ENCODE measurements at places on chromosomes 3 and 15.
A peak's percentile ranks its signal among the peaks of the same experiment; 100 is the strongest.

- no peak for DNase-seq
These were observed 37.7 kb downstream of the SLC6A6 start for GRCh38 chr3:14440168-14440518.

DNA sequence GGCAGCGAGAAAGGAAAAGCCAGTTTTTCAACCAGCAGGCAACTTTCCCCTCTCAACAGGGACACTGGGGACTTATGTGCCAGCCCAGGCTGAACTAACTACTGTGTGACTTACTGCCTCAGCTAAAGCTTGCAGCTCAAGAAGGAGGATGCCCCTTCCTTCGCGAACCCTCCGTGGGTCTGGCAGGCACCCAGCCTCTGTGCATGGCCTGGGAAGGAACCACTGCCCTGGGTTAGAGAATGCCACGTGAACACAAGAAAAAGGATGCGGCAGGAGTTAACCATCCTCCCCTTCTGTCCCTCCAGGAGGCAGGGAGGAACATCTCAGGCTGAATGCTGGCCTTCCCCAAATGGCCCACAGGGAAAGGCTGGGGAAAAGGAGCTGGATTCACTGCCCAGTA is 29.0 kb downstream of the CHDH start:
- no peak for DNase-seq

DNA sequence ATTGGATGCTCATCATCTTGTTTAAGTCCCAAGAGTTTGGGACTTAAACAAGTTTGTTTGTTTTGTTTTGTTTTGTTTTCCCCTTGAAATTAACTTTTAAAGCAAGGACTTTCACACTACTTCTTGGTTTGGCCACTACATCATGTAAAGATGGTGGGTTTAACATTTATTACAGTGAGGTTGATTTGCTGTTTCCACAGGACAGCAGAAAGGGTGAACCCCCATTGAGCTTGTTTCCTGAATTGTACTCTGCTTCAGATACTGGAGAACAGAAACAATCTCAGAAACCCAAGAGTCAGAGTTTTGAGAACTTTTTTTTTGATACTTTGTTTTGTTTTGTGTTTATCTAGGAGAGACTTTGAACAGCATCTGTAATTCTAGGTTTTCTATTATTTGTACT is 6.7 kb downstream of the POU1F1 start:
- DNase-seq, result no peak

DNA sequence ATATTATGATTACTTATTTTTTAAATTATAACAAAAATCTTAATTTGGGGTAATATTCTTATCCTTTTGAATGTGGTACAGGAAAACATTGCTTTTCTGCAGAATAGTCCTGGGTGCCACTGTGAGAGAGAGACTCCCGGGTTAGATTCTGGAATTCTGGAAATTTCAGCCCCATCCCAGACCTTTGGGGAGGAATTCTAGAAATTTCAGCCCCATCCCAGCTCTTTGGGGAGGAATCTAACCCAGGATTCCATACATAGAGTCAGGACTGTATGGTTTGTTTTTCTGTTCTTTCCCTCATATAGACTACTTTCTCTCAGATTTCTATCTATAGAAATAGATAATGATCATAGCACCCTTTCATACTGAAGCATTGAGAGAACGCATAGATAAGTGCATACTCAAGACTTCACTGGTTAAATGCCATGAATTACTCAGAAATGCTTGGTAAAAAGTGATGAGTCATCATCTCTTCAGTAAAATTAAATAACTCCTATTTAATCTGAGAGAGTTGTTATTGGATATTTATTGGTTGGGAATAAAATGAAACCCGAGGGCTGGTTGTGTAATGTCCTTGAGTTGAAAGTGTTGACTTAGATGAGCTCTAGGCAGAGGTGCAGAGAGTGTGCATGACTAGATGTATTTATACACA is 8.3 kb downstream of the EIF2AK4 start:
- no peak for DNase-seq

DNA sequence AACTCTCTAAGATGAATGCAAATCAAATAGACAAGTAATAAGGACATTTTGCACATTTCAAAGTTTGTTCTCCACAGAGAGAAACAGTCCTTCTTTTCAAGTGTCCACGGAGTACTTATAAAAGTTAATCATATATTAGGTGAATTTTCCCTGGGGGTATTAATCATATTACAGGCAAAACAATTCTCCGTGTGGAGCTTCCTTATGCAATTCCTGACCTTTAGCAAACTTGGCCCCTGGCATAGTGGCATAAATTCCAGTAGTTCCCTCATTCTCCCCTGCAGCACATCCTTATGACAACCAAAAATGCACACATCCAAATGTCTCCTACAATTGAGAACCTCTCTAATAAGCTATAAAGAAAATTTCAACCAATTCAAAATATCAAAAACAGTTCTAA is 34.4 kb downstream of the FSIP1 start:
- DNase-seq, result no peak

- no peak for DNase-seq
These were observed 707.8 kb upstream of the LMCD1 start for GRCh38 chr3:7793786-7794185.

- no peak for DNase-seq
These were observed 289.6 kb upstream of the LYSMD4 start for GRCh38 chr15:100022806-100023205.

DNA sequence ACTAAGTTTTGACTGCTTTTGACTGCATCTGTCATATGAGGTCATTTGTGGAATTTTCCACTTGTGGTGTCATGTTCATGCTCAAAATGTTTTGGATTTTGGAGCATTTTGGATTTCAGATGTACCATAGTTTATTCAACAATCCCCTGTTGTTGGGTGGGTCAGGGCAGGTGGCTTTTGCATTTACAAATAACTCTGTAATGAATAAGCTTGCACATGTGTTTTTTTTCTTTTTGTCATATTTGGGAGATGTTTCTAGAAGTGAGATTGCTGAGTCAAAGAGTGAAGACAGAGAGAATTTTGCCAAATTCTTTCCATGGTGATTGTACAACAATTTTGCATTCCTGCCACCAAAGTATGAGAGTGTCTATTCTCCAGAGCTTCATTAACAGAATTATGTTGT is 62.4 kb upstream of the ADPGK start:
- DNase-seq, result no peak

DNA sequence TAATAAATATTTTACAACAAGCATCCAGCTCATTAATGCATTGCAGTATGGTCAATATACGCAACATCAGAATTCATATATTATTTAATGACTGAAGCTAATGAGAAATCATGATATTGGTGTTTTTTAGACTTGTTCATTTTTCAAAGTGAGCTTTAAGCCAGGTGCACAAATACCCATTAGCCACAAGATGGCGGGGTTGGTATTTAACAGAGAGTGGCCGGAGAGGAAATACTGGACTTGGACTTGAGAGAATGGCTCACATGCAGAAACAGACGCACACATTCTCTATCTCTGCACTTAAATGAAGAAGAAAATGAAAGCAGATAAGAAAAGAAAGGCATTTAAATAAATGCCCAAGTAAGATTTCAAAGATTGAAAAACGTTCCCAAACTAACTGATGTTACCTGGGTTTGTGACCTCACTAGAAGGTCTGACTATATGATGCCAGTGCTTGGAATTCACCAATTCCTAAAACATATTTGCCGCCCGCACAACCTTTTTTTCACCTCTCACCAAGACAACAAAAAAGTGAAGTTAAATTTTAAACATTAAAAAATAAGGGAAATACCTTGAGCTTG is 21.2 kb upstream of the CRBN start:
- peak; percentile 44 for DNase-seq

DNA sequence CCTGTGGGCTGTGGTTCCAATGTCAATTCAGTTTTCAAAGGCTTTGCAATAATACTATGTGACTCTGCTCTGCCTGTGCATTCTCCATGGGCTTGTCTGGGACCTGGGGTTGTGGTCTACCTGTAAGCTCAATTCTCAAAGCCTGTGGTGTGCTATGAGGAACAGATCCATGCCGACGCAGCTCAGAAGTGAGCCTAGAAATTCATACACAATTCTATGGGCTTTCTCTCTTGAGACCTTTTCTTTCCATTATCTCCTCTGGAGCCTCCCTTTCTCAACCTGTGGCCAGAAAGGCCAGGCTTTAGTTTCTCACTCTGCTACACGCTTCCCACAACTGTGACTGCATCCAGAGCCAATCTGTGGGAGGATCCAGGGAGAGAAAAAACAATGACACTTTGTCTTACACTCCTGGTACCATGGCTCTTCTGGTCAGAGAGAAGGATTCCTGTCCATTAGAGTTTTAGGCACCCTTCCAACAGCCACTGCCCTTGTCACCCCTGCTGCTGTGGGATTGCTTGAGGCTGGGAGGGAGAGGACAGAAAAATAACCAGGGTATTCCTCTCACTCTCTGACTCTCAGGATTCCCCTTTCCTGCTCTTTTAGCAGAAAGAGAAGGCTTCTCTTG is 34.1 kb upstream of the KLF13 start:
- no peak for DNase-seq

DNA sequence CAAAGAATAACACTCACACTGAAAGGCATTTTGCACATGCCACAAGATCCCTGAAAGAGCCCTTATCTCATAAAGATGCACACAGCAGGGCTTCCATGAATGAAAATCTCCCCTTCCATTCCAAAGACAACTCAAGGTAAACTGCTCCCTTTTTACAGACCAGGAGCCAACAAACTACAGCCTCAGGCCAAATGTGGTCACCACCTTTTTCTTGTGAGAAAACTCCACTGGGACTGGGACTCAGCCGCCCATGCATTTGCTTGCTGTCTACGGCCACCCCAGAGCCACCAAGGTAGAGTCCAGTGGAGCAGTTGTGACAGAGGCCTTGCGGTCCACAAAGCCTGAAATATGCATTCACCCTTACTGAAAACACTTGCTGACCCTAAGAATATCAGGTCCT is 334.8 kb downstream of the OCA2 start:
- no peak for DNase-seq

GRCh38 chr3:56424336-56424735 is 43.9 kb downstream of the ERC2 start:
- no peak for DNase-seq

- DNase-seq, result no peak
These were observed 184.5 kb downstream of the USP13 start for GRCh38 chr3:179837374-179837773.

DNA sequence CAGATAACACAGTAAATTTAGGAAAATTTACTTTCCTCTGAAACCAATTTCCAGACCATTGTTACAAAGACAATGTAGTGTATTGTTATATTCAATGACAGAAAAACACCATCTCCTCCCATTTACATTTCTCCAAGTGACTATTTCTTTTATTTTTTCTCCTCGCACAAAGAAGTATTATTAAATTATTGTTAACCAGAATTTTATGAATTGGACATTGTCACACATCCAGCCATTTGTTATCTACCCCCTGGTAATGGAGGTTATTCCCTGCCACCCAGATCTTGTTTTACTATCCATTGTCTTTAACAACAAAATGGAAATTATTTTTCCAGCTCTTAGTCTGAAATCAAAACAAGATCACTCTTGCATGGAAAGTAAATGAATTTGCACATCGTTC is 511.3 kb downstream of the FGF12 start:
- DNase-seq, result no peak

DNA sequence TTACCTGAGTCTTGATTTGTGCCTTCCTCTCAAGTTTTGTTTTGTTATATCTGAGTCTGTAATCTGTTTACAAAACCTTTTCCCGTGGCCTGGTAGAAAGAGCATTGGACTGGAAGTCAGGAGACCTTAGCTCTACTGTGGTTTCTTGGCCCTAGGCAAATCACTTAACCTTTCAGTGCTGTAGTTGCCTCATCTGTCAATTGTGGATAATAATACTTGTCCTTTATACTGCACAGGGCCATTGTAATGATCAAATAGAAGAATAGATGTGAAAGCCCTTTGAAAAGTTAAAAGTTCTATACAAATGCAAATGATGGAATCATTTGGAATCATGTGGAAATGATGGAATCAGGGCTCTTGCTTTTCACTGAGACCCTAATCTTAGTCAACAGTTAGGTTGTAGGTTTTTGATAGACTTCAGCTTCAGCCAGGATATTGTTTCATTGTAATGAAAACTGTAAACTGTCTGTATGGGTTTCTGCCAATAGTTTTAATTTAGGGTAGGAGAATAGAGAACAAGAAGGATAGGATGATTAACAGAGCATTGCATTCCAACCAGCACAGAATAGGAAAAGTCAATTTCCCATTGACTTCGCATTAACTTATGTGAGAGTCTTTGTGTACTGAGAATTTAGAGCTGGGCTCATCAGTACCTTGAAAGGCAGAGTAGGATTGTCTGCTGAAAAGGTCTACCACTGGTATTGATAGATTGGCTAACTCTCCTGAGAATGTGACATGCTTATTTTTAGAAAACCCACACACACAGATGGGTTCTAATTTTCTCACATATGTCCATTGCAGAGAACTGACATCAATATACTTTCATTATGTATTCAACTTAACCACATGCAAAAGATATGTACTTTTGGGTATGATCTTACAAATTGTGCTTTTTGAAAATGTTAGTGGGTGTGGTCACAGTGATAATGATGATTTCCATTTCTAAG is 21.8 kb downstream of the MAP2K5 start:
- DNase-seq, result no peak

- DNase-seq, result no peak
These were observed 49.3 kb upstream of the ROBO2 start for GRCh38 chr3:76990606-76991005.

GRCh38 chr3:101288294-101288693 is 32.1 kb downstream of the IMPG2 start:
- no peak for DNase-seq

All from CD4-positive, alpha-beta T cell treated with Interleukin-4 for 4 hours (primary cell).